NCI-H69 (cell line): ENCODE measurements at places on chromosomes 2 and 18.

DNA sequence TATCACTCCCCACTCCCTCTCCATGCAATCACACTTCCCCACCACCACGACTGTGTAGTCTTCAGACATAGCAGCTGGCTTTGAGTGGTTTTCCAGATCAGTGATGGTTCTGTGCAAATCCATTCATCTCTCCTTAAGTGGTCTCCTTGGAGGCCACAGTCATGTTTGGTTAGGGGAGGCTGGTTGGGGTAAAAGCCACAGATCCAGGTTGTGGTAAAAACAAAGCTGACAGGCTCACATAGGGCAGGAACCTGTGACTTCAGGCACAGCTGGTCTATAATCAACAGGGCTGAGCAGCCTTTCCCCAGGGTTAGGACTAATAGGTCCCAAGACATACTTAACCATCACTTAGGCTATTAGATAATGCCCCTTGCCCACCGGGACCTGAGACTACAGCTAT is 46.2 kb upstream of the FZD7 start:
- peak; percentile 29 for DNase-seq

DNA sequence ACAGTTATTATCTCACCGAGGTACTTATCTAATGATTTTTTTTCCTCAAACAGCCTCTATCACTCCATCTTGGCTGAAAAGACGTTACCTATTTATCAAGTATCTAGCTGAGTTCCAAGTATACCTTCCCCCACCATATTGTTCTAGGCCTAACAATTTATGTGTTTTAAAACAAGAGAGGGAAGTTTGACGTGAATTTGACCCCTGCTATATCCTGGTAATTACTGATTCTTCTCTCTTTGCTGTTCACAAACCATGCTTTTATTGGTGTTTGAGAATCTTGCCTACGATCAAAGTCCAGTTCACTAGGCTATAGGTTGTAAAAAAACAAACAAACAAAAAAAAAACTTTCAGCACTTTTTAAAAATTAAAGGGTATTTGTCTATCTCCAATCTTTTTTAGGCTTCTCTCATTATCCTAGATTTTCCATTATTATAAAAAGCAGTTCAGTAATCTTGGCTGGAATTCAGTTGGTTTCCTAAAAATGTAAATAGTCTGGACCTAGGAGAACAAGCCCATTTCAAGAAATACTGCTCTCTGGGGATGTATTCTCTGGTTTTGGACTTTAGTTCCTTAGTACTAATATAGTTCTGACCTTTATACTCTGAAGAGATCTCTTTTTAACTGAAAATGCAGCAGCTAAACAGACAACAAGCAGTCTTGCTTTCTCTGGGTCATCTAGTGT is 505.4 kb downstream of the CPS1 start:
- no peak for DNase-seq

DNA sequence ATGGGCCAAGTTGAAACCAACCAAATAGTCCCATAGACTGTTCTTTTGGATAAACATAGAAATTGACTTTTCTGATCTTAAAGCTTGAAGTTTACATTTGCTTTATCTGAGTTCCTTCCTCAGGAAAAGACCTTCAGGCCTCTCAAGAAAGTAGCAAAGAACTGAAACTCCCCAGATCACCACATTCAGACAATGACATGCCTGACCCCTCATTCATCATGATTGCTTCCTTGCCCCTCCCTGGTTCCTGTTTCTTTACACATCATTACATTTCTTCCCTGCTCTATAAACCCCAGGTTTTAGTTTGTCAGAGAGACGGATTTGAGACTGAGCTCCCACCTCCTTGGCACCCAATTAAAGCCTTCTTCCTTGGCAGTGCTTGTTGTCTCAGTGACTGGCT is 83.6 kb upstream of the ST3GAL5 start:
- DNase-seq = no peak

- DNase-seq = peak; percentile 20
Observed at GRCh38 chr2:227862227-227862740, 9.1 kb upstream of the DAW1 start.

DNA sequence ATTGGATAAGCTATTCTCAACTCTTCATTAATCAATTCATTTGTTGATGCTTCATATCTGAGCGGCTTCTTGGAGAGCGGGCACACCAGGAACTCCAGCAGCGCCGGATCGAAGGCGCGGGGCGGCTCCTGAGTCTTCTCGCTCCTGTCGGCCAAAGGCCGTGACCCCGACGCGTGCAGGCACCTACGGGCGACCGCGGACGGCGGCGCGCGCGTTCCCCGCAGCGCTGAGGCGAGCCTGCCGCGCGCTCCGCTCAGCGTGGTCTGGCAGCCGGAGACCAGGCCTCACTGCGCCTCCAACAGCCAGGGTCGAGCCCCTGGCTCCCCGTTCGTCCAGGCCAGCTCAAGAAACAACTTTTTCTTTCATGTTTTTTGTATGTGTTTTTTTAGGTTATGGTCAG is 97.5 kb downstream of the ICA1L start:
- no peak for DNase-seq

- no peak for DNase-seq
Observed at GRCh38 chr2:144376926-144377325, 143.0 kb downstream of the ZEB2 start.

DNA sequence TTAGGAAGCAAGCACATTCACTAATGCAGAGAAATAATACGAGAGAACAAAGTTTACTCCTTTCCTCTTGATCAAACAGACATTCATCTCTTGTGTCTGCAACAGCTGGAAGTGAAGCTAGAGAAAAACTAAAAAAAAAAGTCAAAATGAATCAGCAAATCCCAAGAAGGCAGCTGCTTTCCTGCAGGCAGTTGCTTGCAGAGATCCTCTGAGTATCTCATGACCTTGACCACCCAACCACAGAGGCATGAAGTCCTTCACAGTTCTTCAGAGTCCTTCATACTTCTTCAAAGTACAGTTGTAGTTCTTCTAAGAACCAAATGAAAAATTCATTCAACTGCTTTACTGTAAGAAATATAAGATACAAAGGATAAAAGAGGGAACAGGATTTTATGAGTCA is 97.2 kb upstream of the ACVR1C start:
- no peak for DNase-seq

GRCh38 chr2:126748188-126748760 is 92.3 kb downstream of the GYPC start:
- no peak for DNase-seq

- DNase-seq = peak; percentile 54
Observed at GRCh38 chr2:199739413-199740110, 111.4 kb downstream of the FTCDNL1 start.
